ENCODE measurements at places on chromosomes 12 and 14. TPM values are rescaled to one million over a fixed set of nuclear protein-coding genes. Genes with fewer than 3 reads are reported as not detected.

Gene FGF6
- total RNA-seq = not detected

Gene TUBA1C
- total RNA-seq = 305 TPM

- H3K27ac ChIP-seq = no peak overlapping the region
- peaks cover 2% of the 10 kb centered on the region for H3K27me3 ChIP-seq
- no peaks in the 10 kb centered on the region for H3K36me3 ChIP-seq
- peak; percentile 57 for DNase-seq
- peaks cover 4% of the 10 kb centered on the region for H3K4me1 ChIP-seq
These were observed 21.3 kb upstream of the RFLNA start for GRCh38 chr12:124273630-124274029.

GRCh38 chr14:64683264-64683663, 21.0 kb upstream of the PLEKHG3 start:
- peaks cover 2% of the 10 kb centered on the region for H3K27me3 ChIP-seq
- H3K36me3 ChIP-seq = no peaks in the 10 kb centered on the region
- H3K4me1 ChIP-seq = peaks cover 15% of the 10 kb centered on the region
- H3K27ac ChIP-seq = no peak overlapping the region

DNA sequence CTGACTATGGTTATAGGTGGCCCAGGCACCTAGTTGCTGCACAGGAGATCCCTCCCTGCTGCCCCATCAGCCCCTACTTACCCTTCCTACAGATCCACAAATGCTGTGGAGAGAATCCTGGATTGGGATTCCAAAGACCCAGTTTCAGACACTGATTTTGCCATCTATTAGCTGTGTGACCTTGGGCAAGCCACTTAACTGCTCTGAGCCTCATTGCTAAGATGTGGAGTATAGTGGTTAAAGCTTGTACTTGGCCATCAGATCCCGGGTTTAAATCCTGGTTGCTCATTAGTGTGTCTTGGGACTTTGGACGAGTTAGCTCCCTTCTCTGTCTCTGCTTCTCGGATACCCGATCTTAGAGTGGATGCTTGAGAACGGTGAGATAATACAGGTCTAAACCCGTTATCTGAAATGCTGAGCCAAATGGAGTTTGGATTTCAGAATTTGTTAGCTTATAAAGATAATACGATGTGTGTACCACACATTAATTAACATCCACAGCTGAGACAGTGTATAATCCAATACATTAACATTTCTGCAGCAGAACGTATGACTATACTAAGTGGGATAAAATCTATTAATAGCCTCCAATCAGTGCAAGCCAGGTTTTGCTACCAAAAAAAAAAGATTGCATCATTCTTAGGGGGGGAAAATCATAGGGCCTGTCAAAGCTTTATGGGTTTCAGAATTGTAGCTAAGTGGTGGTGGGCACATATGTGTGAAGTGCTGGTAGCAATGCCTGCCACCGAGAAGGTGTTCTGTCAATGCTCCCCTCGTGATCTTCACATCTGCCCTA, 16.0 kb downstream of the PROX2 start:
- DNase-seq = no peak
- no peaks in the 10 kb centered on the region for H3K27me3 ChIP-seq
- H3K4me1 ChIP-seq = peaks cover 4% of the 10 kb centered on the region
- H3K27ac ChIP-seq = no peak overlapping the region
- H3K4me3 ChIP-seq = no peak overlapping the region

DNA sequence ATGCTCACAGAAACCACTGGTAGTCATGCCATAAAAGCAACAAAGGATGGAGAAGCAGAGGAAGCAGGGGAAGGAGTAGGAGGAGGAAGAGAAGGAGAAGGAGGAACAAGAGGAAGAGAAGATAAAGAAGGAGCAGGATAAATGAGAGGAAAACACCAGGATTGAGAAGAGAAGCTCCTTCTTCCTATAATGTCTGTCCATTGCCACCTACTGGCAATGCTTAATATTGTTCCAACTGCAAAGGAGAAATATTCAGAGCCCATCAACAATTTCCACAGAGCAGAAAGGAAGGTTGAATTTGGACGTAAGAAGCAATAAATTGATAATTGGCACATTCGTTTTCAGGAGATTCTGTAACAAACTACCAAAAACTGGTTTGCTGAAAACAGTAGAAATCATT, 898.4 kb downstream of the SLC16A7 start:
- H3K4me1 ChIP-seq = no peaks in the 10 kb centered on the region
- no peaks in the 10 kb centered on the region for H3K27me3 ChIP-seq
- H3K4me3 ChIP-seq = no peak overlapping the region
- H3K27ac ChIP-seq = no peak overlapping the region
